BE2C (cell line): ENCODE measurements at places on chromosomes 13 and 19.
A peak's percentile ranks its signal among the peaks of the same experiment; 100 is the strongest.

- DNase-seq, result no peak
Observed at GRCh38 chr19:11581740-11582139, 4.3 kb upstream of the ACP5 start.

- DNase-seq, result no peak
Observed at GRCh38 chr19:13002166-13002898, 7.1 kb downstream of the NFIX start.

DNA sequence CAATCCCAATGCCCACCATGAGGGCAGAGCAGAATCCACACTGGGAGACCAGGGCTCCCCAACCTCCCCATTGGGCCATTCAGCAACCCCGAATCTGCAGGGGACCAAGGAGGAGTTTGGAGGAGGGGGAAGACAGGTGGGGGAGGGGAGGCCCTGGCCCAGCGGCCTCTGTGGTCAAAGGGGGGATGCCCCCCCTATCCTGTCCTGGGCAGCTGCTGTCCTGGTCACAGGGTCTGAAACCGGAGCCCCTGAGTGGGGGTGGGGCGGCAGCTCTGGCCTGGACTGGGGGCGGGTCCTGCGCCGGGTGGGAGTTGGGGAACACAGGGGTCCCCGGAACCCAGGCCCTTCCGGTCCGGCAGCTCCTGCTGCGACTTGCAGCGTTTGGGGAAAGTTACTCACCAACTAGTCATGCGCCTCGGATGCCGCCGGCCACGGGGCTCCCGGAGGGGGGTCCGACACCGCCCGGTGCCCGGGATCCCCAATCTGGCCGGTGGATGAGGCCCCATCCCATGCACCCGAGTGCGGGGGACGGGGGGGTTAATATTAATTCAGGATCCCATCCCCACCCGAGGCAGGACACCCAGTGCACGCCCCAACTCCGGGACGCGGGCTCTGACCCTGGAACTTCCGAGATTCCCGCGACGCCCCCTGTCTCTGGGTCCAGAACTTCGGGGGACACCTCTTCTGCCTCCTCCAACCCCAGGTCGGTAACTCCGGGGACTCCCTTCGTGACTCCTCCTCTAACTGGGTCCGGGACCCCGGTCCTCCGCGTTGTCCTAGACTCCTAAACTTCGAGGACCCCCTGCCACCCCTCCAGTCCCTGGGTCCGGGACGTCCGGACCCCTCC is 872 bp downstream of the HOMER3 start:
- no peak for DNase-seq

GRCh38 chr19:49746206-49746958 is 16.7 kb downstream of the TSKS start:
- peak; percentile 97 for DNase-seq
